Endothelial cell (in vitro differentiated cells): ENCODE measurements at places on chromosomes 4 and X. TPM values are rescaled to one million over a fixed set of nuclear protein-coding genes. Genes with fewer than 3 reads are reported as not detected.

- DNase-seq: no peak
These were observed 20.3 kb upstream of the ABCG2 start for GRCh38 chr4:88178626-88179231.

GRCh38 chrX:16832301-16832700, 37.9 kb downstream of the RBBP7 start:
- no peak for DNase-seq

DNA sequence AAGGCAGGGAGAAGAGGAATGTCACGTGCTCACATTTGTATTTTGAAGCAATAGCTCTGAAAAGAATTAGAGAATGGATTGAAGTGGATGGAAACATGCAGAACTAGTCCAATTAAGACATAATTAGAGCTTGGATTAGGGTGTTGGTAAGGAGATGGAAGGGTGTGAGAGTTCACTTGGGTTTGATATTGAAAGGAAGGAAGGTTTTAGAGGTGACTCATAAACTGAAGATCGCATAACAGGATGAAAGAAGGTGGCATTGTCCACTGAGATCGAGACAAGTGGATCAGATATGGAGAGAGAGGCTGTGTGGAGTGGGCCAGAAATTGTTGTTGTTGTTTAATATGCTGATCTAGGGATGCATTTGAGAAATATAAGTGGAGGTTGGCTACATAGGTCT, 244.0 kb upstream of the SMIM31 start:
- DNase-seq: no peak

EFNB1 gene
- 7.8 TPM for total RNA-seq
